Heart right ventricle (tissue), 16 donors: ENCODE measurements at places on chromosomes 11 and 22. TPM values are rescaled to one million over a fixed set of nuclear protein-coding genes. Genes with fewer than 3 reads are reported as not detected.

DNA sequence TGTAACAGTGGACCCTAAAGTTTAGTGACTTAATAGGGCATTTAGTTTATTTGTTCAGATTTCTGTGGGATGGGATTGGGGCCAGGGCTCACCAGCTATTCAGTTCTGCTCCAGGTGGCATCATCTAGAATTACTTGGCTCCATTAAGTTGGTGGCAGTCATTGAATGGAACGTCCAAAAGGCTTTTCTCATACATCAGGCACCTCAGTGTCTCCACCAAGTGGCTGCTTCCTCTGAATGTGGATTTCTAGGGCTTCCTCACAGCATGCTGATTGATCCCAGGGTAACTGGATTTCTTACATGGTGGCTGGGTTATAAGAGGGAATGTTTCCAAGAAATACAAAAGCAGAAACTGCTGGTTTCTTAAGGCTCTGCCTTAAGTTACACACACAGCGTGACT lies 34.7 kb downstream of the USP47 start:
- DNase-seq = no peak

Gene GALR3
- total RNA-seq = not detected

Gene TH
- not detected for total RNA-seq

- DNase-seq = peak; percentile 33
Measured at GRCh38 chr11:65927904-65928397, 8.7 kb downstream of the DRAP1 start.

- no peak for DNase-seq
Measured at GRCh38 chr11:108069947-108070346, 51.4 kb upstream of the ACAT1 start.

Gene SYT12
- 0.13 TPM for total RNA-seq

GRCh38 chr11:75591371-75591770 lies 29.3 kb downstream of the SERPINH1 start:
- no peak for DNase-seq

Gene PKNOX2
- 3.1 TPM for total RNA-seq
